Diencephalon (tissue), 1 donor: ENCODE measurements at places on chromosomes 16 and 17. TPM values are rescaled to one million over a fixed set of nuclear protein-coding genes. Genes with fewer than 3 reads are reported as not detected.

The FOXN1 gene
- total RNA-seq, result not detected

The LGALS9B gene
- not detected for total RNA-seq

The ZNF205 gene
- total RNA-seq, result 15.9 TPM

The TBC1D3 gene
- not detected for total RNA-seq

The MILR1 gene
- total RNA-seq, result 3.7 TPM

The PRAC2 gene
- total RNA-seq, result not detected

The BEAN1 gene
- 6.5 TPM for total RNA-seq

The OTOA gene
- 0.69 TPM for total RNA-seq
